ENCODE measurements at places on chromosomes 5 and 9. TPM values are rescaled to one million over a fixed set of nuclear protein-coding genes. Genes with fewer than 3 reads are reported as not detected.

The GFI1B gene
- not detected for total RNA-seq

The GRIA1 gene
- total RNA-seq = not detected

The LCN12 gene
- total RNA-seq = not detected

The ADRA1B gene
- 0.39 TPM for total RNA-seq

The TAF1L gene
- total RNA-seq = not detected

The ARL15 gene
- total RNA-seq = 30.1 TPM

The LTC4S gene
- total RNA-seq = not detected

DNA sequence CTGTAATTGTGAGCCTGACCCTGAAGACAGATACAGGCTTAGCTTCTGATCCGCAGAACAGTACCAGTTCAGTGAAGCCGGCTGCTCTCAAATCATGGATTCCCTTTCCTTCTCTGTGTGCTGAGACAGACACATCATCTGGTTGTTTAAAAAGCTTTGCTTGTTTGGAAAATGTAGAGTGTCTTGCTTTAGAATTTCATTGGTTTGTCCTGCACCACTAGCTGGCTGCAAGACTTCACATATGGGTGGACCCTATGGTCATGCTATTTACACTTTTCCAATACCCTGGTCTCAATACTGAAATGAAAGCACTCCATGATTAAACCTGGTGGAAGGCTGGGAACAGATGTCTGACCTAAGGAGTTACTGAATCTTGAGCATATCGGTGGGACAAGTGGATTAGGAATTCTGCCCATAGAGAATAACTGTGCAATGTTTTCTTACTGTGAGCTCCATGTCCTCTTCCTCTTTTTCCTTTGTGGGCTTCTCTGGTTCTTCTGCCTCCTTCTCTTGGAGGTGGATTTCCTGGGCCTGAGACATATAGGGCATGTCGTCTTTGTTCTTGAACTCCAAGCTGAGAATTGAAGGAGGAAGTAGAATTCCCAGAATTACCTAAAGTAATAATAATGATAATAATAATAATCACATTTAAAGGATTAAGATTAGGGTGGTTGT is 201.1 kb upstream of the KLF9 start:
- DNase-seq = no peak

GRCh38 chr5:7088849-7089248 is 307.1 kb upstream of the ADCY2 start:
- DNase-seq = no peak

DNA sequence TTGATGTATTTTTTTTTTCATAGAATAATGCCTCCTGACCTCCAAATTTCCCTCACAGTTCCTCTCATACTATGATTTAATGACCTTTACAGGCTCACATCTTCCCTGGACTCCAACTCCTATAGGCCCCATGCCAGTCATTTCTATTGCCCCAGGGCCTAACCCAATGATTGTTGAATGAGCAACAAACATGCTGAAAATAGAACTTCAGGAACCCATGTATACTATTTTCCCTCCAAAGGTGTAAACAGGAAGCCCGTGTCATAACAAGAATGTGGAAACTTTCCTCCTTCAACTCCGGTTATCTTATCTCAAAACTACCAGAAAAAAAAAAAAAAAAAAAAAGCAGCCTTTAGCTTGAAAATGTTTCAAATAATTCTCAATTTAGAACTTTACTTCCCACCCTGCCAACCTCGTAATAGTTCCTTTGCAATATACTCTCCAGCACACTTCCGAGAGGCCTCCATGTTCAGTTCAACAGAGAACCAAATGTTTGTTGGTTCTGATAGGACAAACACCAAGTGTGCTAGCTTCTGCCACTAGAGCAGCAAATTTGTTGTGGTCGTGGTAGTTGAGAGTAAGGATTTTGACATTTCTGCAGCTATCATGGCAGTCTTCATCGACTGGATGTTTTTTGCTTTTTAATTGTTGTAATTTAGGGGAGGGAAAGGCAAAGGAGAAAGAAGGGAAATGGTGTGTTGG is 25.8 kb downstream of the TRPM6 start:
- DNase-seq = no peak

- no peak for DNase-seq
These were observed 28.8 kb downstream of the ALG2 start for GRCh38 chr9:99192786-99193465.

GRCh38 chr5:54803471-54804011 is 181.9 kb downstream of the ESM1 start:
- DNase-seq = no peak

- DNase-seq = no peak
These were observed 163.8 kb downstream of the SEC61B start for GRCh38 chr9:99385814-99386279.

GRCh38 chr5:144463481-144464223 is 293.0 kb downstream of the KCTD16 start:
- DNase-seq = no peak

GRCh38 chr5:16345454-16345853 is 120.1 kb downstream of the ZNF622 start:
- no peak for DNase-seq

- DNase-seq = no peak
These were observed 20.1 kb downstream of the NKD2 start for GRCh38 chr5:1028481-1029281.

- no peak for DNase-seq
These were observed 46.4 kb upstream of the PSD2 start for GRCh38 chr5:139749242-139749641.

DNA sequence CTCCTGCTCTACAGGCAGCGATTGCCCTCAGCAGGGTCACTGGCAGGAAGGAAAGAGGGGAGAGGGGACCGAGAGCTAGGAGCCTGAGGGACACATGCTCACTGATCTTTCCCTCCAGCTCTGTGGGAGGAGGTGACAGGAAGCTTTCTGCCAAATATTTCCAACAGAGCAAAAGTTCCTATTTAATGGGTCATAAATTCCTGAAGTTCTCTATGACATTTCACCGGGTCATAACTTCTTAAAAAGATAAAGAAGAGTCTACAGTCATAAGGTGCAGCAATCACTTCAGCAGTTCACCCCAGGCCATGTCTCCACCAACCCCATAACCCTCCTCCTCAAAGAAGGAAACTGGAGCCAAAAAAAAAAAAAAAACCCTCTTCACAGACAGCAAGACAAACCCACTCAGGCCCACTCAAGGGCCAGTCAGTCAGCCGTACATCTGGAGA is 481.1 kb downstream of the NR2F1-AS1 start:
- no peak for DNase-seq

- no peak for DNase-seq
These were observed 228.7 kb upstream of the DAP start for GRCh38 chr5:10989577-10990263.

DNA sequence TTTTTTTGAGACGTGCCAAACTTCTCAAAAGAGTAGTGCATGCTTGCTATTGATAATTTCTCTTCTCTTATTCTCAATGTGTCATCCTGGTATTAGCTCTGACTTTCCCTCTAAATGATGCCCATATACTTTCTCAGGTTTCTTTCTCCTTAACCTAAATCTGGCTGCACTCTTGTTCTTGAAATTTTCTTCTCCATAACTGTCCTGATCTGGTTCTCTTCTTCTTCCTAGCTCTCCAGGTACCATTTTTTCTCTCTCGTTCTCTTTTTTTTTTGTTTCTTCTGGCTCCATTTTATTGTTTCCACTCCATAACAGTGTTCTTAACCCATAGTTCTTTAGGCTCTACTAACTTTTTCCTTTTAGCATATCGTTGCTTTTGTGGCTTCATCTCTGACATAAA is 47.9 kb downstream of the ACTBL2 start:
- no peak for DNase-seq

- DNase-seq = no peak
These were observed 110.4 kb upstream of the IFNK start for GRCh38 chr9:27413511-27414219.

GRCh38 chr9:16202914-16203728 is 650.3 kb downstream of the CCDC171 start:
- no peak for DNase-seq

GRCh38 chr5:56938858-56939257 is 13.1 kb downstream of the MIER3 start:
- no peak for DNase-seq

DNA sequence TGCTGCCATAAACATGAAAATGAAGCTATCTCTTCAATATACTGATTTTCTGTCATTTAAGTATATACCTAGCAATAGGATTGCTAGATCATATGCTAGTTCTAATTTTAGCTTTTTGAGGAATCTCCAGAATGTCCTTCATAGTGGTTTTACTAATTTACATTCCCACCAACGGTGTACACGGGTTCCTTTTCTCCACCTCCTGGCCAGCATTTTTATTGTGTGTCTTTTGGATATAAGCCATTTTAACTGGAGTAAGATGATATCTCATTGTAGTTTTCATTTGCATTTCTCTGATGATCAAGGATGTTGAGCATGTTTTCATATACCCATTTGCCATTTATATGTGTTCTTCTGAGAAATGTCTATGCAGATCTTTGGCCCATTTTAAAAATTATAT is 446.5 kb downstream of the GABRG2 start:
- DNase-seq = no peak

GRCh38 chr5:138849882-138850281 is 25.3 kb downstream of the LRRTM2 start:
- DNase-seq = no peak

GRCh38 chr5:175447571-175447970 is 3.6 kb upstream of the DRD1 start:
- no peak for DNase-seq
